ENCODE measurements at places on chromosomes 4 and X.
A peak's percentile ranks its signal among the peaks of the same experiment; 100 is the strongest.

DNA sequence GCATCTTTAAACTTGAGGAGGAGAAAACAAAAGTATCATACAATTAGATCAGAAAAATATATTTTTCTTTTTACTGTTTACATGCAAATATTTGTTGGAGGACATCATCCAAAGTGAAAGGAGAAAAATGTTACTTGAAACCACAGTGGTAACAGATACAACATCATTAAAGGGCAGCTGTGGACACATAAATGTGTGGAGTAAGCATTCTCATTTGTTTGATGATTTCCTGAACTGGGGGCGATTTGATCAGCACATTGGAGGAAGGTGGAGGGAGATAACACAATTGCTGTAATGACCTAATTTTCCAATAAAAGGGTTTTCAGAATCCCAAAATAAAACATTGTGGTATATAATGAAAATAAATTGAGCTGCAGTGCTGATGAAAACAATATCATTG is 314.5 kb upstream of the HS3ST1 start:
- no peak overlapping the region for H3K27ac ChIP-seq
- no peaks in the 10 kb centered on the region for H3K27me3 ChIP-seq
- no peaks in the 10 kb centered on the region for H3K36me3 ChIP-seq
- no peak for DNase-seq

DNA sequence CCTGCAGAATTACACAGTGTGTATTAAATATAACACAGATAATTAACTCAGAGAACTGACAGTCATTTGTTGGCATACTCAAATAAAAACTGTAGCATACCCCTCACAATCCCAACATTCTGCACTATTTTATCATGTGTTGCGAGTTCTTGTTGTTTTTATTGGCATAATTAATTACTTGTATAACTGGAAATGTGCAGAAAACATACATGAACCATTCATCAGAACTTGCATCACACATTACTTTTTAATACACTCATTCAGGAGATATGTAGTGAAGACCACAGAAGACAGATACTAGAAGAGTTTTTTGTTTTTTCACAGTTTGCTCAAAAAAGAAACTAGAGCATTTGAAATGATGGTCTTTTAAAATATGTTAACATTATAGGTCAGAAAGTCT is 74.6 kb upstream of the NEIL3 start:
- no peak overlapping the region for H3K4me3 ChIP-seq
- no peaks in the 10 kb centered on the region for H3K4me1 ChIP-seq
- H3K27me3 ChIP-seq: no peaks in the 10 kb centered on the region
- no peaks in the 10 kb centered on the region for H3K36me3 ChIP-seq
- no peak for DNase-seq

- H3K4me3 ChIP-seq: no peak overlapping the region
- no peaks in the 10 kb centered on the region for H3K4me1 ChIP-seq
- H3K27ac ChIP-seq: no peak overlapping the region
Observed at GRCh38 chr4:74625981-74626380, 168.3 kb downstream of the BTC start.

- no peak overlapping the region for H3K27ac ChIP-seq
- no peaks in the 10 kb centered on the region for H3K27me3 ChIP-seq
- peak; percentile 39 for DNase-seq
- no peaks in the 10 kb centered on the region for H3K36me3 ChIP-seq
- H3K4me3 ChIP-seq: no peak overlapping the region
Observed at GRCh38 chrX:10722851-10723250, 102.5 kb upstream of the MID1 start.

GRCh38 chr4:99013402-99013843 is 17.9 kb downstream of the METAP1 start:
- H3K4me3 ChIP-seq: no peak overlapping the region
- H3K36me3 ChIP-seq: peaks cover 8% of the 10 kb centered on the region
- no peaks in the 10 kb centered on the region for H3K27me3 ChIP-seq
- H3K4me1 ChIP-seq: no peaks in the 10 kb centered on the region
- H3K27ac ChIP-seq: no peak overlapping the region

GRCh38 chrX:138298268-138298667 is 413.2 kb downstream of the FGF13 start:
- no peak overlapping the region for H3K4me3 ChIP-seq
- no peaks in the 10 kb centered on the region for H3K36me3 ChIP-seq
- H3K27me3 ChIP-seq: no peaks in the 10 kb centered on the region
- H3K4me1 ChIP-seq: no peaks in the 10 kb centered on the region
- DNase-seq: no peak
